GF-D8 (cell line): ENCODE measurements at places on chromosomes 7 and 10.

DNA sequence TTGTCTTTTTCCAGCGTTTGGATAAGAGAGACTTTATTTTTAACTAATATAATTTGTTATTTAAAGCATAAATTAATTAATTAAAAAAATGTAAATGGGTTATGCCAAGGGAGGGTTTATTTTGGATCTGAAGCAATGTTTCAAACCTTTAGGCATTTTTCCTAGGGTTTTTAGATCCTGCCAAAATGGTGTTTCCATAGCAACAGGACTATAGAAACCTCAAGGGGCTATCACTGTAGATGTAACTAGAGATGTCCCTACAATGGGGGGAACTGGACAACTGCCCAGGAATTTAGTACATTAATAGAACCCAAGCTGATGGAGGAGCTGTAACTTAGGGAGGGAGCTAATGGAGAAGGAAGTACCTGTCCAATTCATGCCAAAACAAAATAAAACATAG lies 57.3 kb downstream of the SLC39A12 start:
- DNase-seq: no peak

DNA sequence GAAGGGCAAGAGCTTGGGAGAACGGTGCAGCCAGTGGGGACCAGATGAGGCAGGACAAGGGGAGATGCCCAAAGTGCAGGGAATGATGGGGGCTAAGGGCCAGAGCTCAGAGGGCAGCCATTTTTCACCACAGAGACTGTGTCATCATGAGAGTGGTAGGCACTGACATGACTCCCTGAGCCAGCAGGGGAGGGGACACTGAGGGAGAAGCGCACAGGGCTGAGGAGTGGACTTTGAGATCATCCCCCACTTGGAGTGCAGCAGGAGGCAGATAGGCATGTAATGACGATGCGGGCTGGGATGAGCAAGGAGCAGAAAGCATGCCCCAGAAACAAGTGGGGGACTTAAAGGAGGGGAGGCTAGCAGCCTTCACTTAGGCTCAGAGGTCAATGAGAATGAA lies 5.2 kb upstream of the SMKR1 start:
- DNase-seq: no peak

GRCh38 chr7:73833251-73833919 lies 2.6 kb downstream of the CLDN4 start:
- no peak for DNase-seq

DNA sequence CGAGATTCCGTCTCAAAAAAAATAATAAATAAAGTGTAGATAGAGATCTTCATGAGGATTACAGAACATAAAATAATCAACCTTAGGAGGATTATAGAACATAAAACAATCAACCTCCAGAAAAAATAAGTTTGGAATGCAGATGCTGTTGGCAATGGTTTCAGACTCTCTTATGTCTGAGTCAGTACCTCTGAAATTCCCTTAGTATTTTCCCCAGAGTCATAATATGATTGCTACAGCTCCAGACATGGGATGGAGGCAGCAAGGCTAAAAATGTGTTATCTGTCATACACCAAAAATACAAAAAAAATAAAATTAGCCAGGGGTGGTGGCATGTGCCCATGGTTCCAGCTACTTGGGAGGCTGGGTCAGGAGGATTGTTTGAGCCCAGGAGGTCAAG lies 22.2 kb downstream of the CADPS2 start:
- DNase-seq: no peak

DNA sequence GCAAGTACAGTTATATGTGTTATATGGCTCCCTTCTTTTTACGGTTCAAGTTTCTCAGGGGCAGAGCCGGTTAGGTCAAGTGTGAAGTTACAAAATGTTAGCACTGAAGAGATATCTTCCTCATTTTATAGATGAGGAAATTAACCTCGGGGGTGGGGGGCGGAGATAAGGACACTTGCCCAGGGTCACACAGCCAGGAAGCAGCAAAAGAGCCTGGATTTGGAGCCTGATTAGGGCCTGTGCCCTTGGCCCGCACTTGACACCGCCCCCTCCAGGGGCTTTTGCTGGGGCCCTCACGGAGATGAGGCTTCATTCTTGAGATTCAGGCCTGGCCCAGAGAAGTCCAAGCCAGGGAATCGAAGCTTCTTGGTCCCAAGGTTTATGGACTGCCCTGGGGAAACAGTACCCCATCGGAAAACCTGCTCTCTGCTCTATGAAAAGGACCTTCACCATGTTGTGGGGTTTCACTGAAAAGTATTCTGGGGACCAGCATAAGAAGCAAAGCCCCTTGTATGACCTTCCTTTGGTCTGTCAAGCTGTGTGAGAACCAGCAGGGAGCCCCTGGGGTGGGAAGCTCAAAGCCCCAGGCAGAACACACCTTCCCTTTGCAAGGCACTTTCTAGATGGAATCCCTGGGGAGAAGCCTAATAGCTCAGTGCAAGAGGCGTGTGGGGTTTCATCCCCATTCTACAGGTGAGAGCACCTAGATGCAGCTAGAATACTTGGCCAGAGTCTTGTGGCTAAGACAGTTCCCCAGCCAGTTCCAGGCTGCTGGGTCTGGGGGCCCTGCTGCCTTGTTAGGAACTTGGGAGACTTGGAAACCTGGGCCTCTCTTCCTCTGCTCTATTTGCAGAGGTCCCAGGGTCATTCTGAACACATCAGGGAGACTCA lies 21.9 kb downstream of the UNC5B start:
- DNase-seq: peak; percentile 41

- DNase-seq: no peak
Measured at GRCh38 chr7:129423700-129424410, 10.4 kb upstream of the STRIP2 start.

GRCh38 chr7:150982351-150982750 lies 4.2 kb upstream of the KCNH2 start:
- DNase-seq: no peak
